K562 (cell line): ENCODE measurements at places on chromosomes 5 and 9.
A peak's percentile ranks its signal among the peaks of the same experiment; 100 is the strongest.

- no peak for DNase-seq
Observed at GRCh38 chr5:95959888-95960666, 1.6 kb downstream of the ELL2 start.

DNA sequence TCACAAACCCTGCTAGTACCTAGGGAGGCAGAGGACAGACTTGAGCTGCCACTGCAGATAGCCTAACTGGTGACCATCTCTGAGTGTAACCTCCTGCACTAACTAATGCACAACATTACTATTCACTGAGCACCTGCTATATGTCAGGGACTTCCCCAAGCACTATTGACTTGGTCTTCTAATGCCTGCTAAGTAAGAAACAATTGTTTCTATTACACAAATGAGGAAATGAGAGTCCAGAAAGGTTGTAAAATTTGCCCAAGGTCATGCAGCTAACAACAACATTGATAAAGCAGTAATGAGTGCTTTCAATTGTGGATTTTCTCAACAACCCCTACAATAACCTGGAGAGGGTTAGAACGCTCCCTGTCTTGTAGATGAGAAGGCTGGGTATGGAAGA, 183.7 kb downstream of the ZNF462 start:
- no peak for DNase-seq

GRCh38 chr5:135977375-135977928, 22.7 kb upstream of the LECT2 start:
- DNase-seq: peak; percentile 58

DNA sequence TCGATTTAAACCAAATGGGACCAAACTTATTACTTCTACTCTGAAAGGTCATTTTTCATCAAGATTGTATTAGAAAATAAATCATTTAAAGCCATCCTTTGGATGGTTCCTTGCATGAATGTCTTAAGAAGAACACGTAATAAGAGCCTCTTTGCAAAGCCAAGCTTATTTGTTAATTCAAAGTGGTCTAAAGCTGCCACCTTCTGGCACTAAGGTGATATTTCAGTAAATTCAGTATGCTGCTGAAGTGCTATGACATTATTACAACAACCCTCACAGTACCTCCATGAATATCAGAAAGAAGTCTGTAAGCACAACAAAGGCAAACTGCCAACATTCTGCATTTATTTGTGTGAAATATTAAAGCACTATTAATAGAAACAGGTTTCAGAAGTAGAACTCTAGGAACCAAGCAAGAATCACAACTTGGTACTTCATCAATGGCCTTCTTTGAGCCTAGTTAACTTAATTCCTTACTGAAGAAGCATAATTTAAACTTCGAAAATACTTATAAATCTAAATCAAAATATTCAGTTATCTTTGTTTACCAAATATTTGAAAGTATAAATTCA, 53.1 kb upstream of the TYRP1 start:
- DNase-seq: peak; percentile 0

GRCh38 chr5:169218861-169219260, 82.1 kb downstream of the SLIT3 start:
- DNase-seq: no peak

GRCh38 chr9:78567693-78568092, 270.8 kb downstream of the PSAT1 start:
- no peak for DNase-seq

GRCh38 chr9:126980231-126980630, 65.6 kb downstream of the RALGPS1 start:
- DNase-seq: no peak

- no peak for DNase-seq
Observed at GRCh38 chr9:36791222-36791950, 218.7 kb downstream of the MELK start.

- DNase-seq: no peak
Observed at GRCh38 chr9:110602281-110602680, 22.7 kb upstream of the SVEP1 start.

DNA sequence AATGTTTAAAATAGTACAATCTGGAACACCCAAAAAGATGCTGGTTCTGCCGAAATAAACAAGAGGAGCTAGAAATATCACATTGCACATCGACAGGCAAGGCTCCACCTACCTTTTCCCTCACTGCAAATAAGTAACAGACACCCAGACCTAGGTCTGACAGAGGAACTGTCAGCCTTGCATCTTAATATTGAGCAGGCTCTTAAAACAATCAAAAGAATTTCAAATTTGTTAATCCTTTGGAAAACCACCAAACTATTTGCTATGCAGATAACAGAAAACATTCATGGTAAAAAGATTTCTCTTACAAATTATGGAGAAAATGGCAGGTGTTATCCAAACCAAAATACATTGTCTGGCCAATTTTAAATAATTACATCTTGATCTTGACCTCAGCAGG, 71.3 kb downstream of the FRMD3 start:
- DNase-seq: no peak

DNA sequence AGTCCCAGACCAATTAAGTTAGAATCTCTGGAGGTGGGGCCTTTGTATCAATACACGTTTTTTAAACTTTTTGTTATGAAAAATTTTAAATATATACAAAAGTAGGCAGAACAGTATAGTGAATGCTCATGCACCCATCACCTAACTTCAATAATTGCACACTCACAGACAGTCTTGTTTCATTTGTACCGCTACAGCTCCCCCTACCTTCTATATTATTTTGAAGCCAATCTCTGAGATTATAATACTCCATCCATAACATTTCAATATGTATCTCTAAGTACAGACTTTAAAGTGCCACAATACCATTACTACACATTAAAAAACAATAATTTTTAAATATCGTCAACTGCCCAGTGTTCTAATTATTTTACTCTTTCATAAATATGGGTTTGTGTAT, 32.9 kb downstream of the ISL1 start:
- no peak for DNase-seq

DNA sequence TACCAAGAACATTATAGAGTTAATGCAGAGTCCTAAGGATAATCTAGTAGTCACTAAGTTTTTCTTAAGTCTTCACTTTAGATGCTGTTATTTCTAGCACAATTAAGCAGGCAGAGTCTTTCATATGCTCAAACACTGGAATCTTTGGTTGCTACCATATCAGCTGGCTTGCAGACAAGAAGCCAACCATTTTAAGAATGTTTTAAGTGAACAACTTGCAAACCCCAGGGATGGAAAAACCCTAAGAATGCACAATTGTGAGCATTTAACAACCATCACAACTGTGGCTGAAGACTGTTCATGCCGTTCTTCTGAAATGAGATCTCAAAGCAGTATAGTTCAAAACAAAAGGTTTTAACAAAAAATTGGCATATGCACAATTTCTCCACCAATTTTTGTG, 55.1 kb downstream of the CSNK1A1 start:
- DNase-seq: no peak

DNA sequence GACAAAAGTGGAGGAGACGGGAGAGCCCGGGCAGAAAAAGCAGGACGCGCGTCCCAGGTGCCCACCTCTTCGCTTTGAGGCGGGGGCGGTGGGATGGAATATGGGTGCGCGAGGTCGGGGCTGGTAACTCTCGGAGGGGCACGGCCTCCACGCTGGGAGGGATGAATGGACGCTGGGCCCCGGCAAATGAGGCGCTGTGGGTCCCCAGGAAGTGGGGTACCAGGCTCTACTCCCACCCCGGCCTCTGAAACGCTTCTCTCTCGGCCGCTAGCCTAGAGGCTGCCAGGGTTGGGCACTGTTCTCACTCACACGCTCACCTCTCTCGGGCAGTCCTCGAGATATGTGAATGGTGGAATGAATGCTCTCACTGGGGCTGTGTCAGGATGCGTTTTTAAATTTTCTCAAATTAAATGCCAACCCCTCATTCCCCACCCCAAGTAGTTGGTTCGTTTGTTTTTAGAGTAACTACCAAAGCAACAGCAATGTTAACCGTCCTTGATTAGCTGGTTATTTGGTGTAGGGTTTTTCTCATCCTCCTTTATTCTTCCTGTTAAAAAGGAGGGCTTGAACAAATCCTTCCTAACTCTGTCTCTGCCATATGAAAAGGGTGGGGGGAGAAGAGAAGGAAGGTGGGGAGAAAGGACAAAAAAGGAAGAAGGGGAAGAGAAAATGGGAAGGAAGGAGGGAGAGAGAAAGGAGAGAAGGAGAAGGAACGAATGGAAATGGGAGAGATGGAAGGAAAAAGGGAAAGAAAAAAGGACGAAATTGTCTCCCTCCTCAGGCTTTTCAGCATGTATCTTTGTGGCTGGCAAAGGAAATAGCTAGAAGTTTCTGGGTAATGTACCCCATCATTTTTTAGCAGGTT, 1.3 kb upstream of the EBF1 start:
- no peak for DNase-seq

GRCh38 chr9:113275157-113276131, at the start of the genes CDC26 and PRPF4:
TSS of gene CDC26 (minus strand) at chr9:113275572. CDS start at chr9:113272507, 3,065 bp downstream.
TSS of gene PRPF4 (plus strand) at chr9:113275658. CDS start at chr9:113275744, 86 bp downstream.
- DNase-seq: peak; percentile 94

DNA sequence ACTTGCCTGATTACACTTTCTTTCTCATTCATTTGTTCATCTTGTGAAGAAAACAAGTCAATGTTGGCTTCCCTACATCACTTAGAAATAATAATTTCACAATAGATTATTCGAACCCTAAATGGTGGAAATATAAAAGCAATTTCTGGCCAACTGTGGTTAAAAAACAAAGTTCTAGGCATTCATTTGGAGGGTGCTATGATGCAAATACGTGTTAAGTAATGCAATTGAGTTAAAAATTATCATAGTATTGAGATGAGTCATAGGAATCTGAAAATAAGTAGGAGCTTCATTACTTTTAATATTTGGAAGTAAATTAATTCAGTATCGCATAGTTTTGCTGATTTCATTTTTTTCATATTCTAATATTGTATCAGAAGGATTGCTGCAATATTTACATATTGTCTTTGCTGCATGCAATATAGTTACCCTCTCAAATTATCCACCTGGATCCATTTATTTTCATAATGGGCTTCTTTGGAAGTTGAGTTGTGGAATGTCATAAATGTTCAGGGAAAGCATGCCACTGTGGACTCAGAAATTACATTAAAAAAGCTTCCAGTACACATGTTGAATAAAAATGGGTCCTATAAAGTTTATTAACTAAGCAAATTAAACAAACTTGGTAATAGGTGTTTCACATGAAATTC, 647.7 kb upstream of the WWC1 start:
- no peak for DNase-seq

- DNase-seq: no peak
Observed at GRCh38 chr5:867300-867870, 16.6 kb upstream of the ZDHHC11 start.

GRCh38 chr5:31434898-31435297, 97.0 kb downstream of the DROSHA start:
- no peak for DNase-seq

DNA sequence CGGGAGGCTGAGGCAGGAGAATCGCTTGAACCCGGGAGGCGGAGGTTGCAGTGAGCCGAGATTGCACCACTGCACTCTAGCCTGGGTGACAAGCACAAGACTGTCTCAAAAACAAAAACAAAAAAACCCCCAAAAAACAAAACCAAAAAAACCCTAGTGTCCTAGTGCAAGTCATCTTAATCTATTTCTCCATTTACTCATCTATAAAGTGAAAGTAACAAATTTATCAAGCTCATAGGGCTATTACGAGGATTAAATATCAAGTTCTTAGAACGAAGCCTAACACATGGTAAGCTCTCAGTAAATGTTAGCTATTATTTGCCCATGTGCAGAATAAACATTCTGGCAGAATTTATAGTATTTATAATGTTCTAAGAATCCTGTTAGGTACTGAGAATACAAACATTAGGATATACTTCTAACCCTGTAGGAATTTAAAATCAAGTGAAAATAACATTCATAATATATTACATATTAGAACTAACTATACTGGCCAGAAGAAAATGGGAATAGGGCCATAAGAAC, 45.0 kb downstream of the GOLPH3 start:
- DNase-seq: no peak
